A172 (cell line): ENCODE measurements at places on chromosomes 13 and 19. TPM values are rescaled to one million over a fixed set of nuclear protein-coding genes. Genes with fewer than 3 reads are reported as not detected.

Gene ZNF677
- 5.2 and 9.3 TPM in 2 replicates for total RNA-seq

Gene EVI5L
- 20.2 and 21.1 TPM in 2 replicates for total RNA-seq

Gene MEIOSIN
- total RNA-seq, result not detected in 2 replicates

Gene LHFPL6
- 12.6 and 16.9 TPM in 2 replicates for total RNA-seq

Gene NLRP9
- not detected in 2 replicates for total RNA-seq

Gene EXOSC5
- total RNA-seq, result 33.5 and 36.7 TPM in 2 replicates

Gene COG6
- total RNA-seq, result 14.1 and 54.6 TPM in 2 replicates

Gene CALR3
- not detected in 2 replicates for total RNA-seq

Gene ZNF709
- total RNA-seq, result 2.1 and 2.2 TPM in 2 replicates

Gene SYNE4
- total RNA-seq, result 0.12 and 0.29 TPM in 2 replicates

Gene ELSPBP1
- total RNA-seq, result not detected in 2 replicates

Gene ZFP14
- 2.1 and 3.8 TPM in 2 replicates for total RNA-seq

Gene PGLYRP2
- total RNA-seq, result not detected in 2 replicates

Gene EML2
- total RNA-seq, result 4.2 and 4.4 TPM in 2 replicates

Gene ZNF606
- 0.07 TPM in 1 of 2 replicates, not detected in the other for total RNA-seq

Gene IL17D
- total RNA-seq, result 0.34 and 2.2 TPM in 2 replicates

Gene ARRDC2
- 7.4 and 12.2 TPM in 2 replicates for total RNA-seq

Gene FLT1
- 5.5 and 7.5 TPM in 2 replicates for total RNA-seq

Gene MTUS2
- total RNA-seq, result 0.10 TPM in 1 of 2 replicates, not detected in the other

Gene NMRK2
- total RNA-seq, result not detected in 2 replicates

Gene LHB
- not detected in 2 replicates for total RNA-seq

Gene IRGQ
- 22.0 and 37.2 TPM in 2 replicates for total RNA-seq

Gene CASP14
- total RNA-seq, result not detected in 2 replicates

Gene TMEM86B
- total RNA-seq, result 1.6 and 3.4 TPM in 2 replicates

Gene PDE4C
- 0.02 TPM in 1 of 2 replicates, not detected in the other for total RNA-seq

Gene TINCR
- 0.50 and 1.8 TPM in 2 replicates for total RNA-seq

Gene SHC2
- 12.5 and 19.6 TPM in 2 replicates for total RNA-seq
